IPS DF 6.9 (cell line): ENCODE measurements at places on chromosomes 5 and 9.

DNA sequence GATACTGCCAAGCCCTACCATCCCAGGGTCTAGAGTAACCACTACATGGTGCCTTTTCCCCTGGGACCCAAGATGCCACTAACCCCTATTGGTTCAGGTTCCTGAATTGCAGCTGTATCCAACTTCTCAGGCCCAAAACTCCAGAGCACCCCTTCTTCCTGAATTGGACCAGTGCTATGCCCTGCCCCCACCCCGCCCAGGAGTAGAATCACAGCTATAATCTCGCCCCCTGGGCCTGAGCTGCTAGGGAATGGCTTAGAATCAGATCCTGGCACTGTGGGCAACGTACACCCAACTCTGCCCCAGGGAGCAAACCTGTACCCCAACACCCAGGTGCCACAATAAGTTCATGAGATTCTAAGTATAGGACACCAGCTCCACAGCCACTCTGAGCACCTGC, 206.3 kb downstream of the CACNA1B start:
- no peak for DNase-seq

DNA sequence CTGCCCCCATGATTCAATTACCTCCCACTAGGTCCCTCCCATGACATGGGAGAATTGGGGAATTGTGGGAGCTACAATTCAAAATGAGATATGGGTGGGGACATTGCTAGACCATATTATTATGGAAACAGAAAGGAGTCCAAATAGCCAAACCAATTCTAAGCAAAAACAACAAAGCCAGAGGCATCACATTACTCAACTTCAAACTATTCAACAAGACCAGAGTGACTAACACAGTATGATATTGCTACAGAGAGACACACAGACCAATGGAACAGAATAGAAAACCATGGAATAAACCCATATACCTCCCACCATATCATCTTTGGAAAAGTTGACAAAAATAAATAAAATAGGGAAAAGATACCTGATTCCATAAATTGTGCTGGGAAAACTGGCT, 710.5 kb upstream of the CDH9 start:
- no peak for DNase-seq

- DNase-seq: no peak
These were observed 615.5 kb upstream of the CHD1 start for GRCh38 chr5:99544356-99544755.

GRCh38 chr5:149878371-149878770, 66.2 kb downstream of the PDE6A start:
- DNase-seq: no peak

DNA sequence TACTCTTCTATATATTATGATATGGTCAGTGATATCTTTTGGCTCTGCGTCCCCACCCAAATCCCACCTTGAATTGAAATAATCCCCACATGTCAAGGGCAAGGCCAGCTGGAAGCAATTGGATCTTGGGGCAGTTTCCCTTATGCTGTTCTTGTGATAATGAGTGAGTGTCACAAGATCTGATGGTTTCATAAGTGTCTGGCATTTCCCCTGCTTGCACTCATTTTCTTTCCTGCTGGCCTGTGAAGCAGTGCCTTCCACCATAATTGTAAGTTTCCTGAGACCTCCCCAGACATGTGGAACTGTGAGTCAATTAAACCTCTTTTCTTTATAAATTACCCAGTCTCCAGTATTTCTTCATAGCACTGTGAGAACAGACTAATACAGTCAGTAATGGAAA, 45.0 kb upstream of the TNC start:
- DNase-seq: no peak

DNA sequence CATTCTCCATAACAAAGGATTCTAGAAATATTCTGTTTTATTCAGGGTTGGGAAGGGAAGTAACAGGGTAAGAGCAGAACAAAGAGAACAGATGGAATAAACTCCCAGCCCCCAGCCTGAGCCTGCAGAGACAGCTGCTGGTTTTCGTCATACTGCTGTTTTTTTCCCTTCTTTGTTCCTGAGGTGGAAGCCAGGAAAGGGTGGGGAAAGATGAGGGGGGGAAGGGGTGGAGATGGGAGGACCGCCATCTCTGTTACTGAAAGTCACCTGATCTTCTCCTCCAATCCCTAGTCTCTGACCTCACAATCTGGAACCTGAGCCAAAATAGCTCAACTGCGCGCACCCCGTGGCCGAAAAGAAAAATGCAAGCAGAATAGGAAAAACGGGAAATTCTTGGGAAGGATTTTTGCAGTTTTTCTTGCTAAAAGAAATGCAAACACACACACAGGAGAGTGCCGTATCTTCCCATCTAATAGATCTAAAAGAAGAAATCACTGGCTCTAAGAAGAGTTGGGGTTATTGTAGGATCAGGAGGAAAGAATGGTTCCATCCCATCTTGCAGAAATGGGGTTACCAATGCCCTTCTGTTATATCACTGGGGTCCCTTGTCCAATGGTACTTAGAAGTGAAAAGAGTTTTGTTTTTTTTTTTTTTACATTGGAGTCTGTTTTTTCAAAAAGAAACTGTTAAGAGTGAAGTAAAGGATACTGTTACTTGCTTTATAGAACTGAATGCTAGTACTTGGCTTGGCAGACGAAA, 57.9 kb downstream of the DIAPH1 start:
- peak; percentile 85 for DNase-seq

DNA sequence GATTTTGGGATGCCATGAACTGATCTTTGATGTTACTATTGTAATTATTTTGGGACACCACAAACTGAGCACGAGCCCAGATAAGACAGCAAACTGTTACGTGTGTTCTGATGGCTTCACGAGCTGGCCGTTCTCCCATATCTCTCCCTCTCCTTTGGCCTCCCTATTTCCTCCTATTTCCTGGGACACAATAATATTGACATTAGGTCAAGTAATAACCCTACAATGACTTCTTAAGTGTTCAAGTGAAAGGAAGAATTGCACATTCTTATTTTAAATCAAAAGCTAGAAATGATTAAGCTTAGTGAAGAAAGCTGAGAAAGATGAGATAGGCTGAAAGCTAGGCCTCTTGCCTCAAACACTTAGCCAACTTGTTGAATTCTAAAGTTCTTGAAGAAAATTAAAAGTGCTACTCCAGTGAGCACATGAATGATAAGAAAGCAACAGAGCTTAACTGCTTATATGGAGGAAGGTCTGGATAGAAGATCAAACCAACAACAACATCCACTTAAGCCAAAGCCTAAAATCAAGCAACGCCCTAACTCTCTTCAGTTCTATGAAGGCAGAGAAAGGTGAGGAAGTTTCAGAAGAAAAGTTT, 247.1 kb downstream of the LRRC70 start:
- no peak for DNase-seq
